ENCODE measurements at places on chromosomes 13 and 19.

- DNase-seq = no peak
Observed at GRCh38 chr19:40685563-40685962, 4.9 kb downstream of the NUMBL start.

DNA sequence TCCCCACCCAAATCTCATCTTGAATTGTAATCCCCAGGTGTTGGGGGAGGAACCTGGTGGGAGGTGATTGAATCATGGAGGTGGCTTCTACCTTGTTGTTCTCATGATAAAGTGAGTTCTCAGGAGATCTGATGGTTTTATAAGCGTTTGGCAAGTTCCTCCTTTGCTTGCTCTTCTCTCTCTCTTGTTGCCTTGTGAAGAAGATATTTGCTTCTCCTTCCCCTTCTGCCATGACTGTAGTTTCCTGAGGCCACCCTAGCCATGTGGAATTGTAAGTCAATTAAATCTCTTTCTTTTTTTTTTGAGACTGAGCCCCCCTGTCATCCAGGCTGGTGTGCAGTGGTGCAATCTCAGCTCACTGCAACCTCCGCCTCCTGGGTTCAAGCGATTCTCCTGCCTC is 34.4 kb downstream of the VSTM1 start:
- DNase-seq = no peak

DNA sequence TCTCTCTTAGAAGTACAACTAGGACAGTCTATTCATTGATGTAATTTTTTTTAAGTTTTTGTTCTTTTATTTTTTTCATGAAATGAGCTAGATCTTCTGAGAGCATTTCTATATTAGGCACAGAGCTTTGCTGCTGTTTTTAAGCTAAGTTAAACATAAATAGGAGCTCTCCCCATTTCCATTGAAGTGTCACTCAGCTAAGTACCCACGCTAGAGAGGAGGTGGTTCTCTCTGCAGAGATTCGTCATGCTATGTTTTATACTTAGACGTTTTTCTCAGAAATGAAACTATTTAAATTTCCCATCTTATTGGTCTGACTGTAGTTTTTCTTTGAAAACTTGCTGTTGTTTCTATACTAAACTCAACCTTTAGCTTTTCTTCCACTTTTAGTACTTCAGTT is 271.5 kb downstream of the PCDH9 start:
- DNase-seq = no peak

GRCh38 chr13:78786459-78786858 is 127.5 kb upstream of the OBI1 start:
- DNase-seq = no peak

DNA sequence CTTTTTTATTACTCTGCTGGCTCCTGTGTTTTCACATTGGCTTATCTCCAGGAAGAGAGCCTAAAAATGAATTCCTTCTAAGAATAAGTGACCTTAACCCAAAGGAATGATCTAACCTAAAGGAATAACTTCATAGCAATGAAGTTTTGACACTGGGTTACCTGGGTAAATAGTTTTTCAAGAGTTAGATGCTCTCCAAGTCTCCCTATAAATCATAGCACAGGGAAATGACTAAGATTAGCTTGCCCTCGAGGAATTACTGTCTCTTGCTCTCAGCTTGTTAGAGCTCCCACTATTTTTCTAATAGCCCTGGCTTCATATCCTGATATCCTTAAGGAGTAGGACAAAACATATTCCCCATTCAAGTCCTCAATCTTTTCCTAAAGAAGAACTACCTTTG is 66.3 kb downstream of the SPRY2 start:
- no peak for DNase-seq

- DNase-seq = no peak
Observed at GRCh38 chr19:5580161-5580571, 12.4 kb upstream of the TINCR start.

GRCh38 chr13:34179927-34180326 is 362.0 kb downstream of the RFC3 start:
- no peak for DNase-seq

- no peak for DNase-seq
Observed at GRCh38 chr19:49216071-49216470, 58.5 kb downstream of the TRPM4 start.

DNA sequence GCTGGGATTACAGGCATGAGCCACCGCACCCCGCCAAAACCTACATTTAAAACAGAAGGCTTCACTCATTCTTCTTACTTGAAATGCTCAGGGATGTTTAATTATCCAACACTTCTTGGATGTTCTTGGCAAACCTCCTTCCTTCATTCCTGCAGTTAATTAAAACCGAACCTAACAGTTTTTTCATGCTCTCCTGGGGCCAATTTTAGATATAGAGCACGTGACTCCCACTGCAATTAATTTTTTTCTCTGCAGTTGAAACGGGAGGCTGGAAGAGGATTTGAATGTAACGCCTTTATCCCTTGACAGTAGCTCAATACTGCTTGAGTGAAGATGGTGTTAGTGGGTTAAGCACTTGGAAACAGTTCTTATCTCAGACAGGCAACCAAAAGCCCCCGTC is 4.6 kb upstream of the ACTL9 start:
- no peak for DNase-seq

- DNase-seq = no peak
Observed at GRCh38 chr13:113186061-113186900, 22.2 kb downstream of the PCID2 start.

DNA sequence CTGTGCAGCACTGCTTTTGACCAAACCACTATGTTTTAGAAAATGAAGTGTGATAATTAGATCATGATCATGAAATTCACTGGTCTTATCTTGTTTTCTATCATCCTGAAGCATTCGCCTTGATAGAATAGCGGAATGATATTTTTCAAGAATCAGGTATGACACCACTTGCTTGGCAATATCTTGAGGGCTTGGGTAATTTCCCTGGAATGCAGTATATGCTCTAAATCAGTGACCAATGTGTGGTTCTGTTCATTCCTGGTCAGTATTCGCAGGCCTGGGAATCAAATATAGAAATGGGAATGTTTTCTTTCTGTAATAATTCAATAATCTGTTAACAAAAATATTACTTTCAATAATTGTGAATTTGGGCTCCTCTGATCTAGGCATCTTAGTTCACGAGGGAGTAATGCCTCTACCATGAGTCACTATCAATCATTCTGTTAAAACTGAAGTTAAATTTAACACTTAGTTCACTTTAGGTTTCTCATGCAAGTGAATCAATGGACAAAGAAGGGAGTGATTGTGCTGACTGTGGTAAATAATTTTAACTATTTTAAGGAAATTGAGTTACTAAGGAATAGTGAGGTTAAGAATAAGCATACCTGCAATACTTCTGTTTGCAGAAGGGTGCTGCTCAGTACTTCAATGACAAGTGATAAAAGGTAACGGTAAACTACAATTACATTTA is 137.9 kb downstream of the PCDH20 start:
- no peak for DNase-seq

DNA sequence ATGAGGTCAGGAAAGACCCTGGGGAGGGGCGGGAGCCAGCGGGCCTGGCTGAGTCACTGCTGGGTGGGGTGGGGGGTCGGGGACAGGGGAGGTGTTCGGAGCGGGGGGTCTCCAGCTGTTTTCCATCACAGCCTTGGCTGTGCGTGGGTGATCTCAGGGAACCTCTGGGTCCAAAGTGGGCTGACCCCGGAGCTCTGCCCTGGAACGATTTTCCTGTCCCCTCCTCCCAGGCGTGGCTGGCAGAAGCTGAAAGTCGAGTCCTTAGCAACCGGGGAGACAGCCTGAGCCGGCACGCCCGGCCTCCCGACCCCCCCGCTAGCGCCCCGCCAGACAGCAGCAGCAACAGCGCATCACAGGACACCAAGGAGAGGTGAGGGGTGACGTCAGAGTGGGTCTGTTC is 10.6 kb downstream of the TRIP10 start:
- DNase-seq = no peak

DNA sequence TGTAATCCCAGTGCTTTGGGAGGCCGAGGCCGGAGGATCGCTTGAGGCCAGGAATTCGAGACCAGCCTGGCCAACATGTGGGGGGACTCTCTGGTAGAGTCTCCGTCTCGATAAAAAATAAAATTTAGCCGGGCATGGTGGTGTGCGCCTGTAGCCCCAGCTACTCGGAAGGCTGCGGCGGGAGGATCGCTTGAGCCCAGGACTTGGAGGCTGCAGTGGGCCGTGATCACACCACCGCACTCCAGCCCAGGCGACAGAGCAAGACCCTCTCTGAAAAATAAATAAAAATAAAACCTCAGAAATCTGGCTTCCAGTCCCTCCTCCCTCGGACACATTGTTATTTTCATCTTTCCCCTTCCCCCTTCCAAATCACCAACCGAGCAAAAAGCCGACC is 332 bp downstream of the IRGQ start:
- DNase-seq = no peak

GRCh38 chr13:114146173-114146572 is 13.8 kb upstream of the RASA3 start:
- no peak for DNase-seq

- DNase-seq = no peak
Observed at GRCh38 chr13:101520672-101521071, 68.2 kb downstream of the ITGBL1 start.

DNA sequence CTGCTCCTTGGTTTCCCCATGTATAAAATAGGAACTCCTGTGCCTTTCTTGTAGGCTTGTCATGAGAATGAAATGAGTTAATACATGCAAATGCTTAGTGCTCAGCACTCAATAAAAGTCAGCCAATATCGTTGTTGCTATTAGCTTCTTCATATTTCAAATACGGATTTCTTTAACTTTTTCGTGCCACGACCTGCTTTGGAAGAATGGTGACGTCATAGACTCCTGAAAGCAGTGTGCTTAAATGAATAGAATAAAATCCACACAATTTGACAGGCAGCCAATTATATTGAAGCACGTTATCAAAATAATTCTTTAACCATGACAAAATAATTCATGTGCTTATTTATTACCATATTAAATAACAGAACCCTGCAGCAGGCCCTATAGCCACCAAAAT is 26.6 kb upstream of the CDC16 start:
- DNase-seq = no peak

DNA sequence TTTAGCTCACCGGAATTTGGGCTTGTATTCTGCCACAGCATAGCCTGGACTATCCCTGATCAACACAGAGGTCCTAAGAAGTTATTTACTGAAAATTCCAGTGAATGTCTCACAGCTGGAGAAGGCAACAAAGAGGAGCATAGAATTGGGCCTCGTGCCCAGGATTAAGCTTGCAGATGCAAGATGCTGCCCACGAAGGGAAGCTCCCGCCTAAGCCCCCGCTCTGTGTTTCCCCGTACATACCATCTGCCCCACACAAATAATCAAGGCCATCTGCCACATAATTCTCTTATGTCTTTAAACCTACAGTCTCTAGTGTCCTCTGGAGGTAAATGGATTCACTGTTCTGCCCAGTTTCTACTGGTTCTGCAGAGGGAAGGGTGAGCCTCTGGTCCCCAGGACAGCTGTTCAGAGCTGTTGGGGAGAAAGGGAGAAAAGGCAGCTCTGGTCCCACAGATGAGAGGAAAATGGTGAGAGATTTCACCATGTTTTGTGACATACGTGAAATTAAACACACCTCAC is 7.4 kb upstream of the TPP2 start:
- DNase-seq = no peak

- no peak for DNase-seq
Observed at GRCh38 chr19:28737021-28737895, 475.7 kb downstream of the UQCRFS1 start.

GRCh38 chr13:63636316-63636993 is 2220.8 kb upstream of the PCDH20 start:
- DNase-seq = no peak

DNA sequence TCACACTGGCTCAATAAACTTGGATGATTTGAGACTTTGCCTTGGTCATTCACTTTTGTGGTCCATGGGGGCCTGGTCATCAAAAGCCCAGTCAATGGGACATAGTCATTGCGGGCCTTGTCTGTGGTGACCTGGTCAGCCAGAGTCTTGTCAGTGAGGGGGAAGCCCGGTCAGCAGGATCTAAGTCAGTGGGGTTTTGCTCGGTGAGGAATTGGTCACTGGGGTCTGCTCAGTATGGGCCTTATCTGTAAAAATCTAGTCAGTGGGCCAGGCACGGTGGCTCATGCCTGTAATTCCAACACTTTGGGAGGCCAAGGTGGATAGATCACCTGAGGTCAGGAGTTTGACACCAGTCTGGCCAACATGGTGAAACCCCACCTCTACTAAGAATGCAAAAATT is 63.7 kb upstream of the TPM4 start:
- DNase-seq = no peak

GRCh38 chr13:24194447-24194846 is 33.9 kb downstream of the SPATA13 start:
- DNase-seq = no peak

DNA sequence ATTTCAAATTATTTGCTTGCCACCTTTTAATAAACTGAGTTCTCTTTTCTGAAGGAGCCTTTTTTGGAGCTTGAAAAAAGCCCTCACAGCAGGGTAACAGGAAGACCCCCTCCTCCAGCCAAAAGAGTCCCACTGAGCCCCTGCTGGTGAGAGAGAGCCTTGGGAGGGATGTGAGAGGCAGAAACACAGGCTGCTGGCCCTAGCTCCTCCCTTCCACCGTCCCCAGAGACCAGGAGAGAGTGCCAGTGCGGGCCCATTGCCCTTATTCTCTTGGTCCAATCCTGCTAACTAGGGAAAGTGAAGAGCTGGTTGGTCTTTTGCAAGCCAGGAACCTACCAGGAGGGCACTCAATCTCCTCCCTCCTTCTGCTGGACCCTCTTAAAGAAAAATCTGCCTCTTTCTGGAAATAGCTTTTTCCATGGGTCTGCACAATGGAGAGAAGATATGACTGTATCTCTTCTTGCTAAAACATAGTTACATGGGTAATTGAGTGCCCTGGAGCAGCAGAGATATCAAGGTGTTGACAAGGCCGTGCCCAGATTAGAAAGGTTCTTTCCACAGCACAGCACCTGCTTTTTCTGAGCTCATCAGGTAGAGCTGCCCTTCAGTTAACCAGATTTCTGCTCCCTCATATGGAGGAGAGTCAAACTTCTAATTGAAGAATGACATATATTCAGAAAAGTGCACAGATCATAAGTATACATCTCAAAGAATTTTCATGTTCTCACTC is 113.9 kb downstream of the LRCH1 start:
- no peak for DNase-seq

GRCh38 chr13:59584101-59584500 is 579.6 kb downstream of the DIAPH3 start:
- no peak for DNase-seq

GRCh38 chr13:78602561-78603239 is 652 bp downstream of the POU4F1 start:
- no peak for DNase-seq

DNA sequence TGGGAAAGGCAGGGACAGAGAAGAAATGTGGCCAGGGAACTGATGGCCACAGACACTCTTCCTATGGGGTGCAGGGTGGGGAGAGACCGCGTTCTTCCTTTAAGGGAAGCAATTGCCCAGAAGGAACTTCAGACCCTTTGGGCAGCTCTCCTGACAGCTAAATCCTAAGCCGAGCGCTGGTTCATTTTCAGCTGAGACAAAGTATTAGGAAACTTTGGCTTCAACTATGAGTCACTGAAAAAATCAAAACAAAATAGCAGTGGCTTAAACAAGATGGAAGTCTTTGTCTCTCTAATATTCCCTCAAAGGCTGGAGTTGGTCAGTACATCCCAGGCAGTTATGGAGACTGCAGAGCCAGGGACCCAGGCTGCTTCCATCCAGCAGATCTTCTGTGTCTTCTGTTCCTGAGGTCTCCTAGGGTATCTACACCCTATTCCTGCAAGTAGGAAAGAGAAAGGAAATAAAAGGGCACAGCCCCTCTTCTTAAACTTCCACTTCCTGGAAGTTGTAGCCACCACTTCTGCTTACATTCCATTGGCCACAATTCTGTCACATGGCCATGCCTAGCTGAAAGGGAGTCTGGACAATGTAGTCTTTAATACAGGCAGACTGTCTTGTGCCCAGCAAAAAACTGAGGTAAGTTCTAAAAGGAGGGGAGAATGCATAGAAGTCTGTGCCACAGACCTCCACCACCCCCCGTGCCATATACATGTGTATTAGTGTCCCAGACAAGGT is 163.5 kb downstream of the KATNAL1 start:
- no peak for DNase-seq

All from stimulated activated CD8-positive, alpha-beta memory T cell treated with anti-CD3 and anti-CD28 coated beads, Interleukin-7, amount 100 ng/mL, for 24 hours (primary cell).